ENCODE measurements at places on chromosomes 3 and 15.

GRCh38 chr15:77821959-77822256, 189.2 kb upstream of the LINGO1 start:
- no peak for DNase-seq

DNA sequence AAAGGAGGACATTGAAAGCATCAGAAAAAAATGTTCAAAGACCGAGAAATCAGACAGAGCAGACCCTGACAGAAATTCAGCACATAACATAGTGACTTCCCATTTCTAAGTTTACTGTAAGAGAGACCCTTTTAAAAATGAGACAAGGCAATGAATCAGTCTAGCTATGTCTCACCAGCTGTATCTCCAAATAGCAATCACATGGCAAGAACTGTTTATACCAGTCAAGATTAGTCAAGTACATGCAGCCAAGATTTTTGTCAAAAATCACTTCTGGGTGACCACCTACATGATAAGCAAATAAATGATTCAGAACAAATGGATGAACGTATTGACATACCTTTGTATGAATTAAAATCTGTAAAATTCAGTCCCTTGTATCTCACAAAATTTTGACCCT, 138.0 kb downstream of the DTWD1 start:
- DNase-seq = no peak

GRCh38 chr3:131329774-131330173, 51.8 kb upstream of the NUDT16 start:
- no peak for DNase-seq

DNA sequence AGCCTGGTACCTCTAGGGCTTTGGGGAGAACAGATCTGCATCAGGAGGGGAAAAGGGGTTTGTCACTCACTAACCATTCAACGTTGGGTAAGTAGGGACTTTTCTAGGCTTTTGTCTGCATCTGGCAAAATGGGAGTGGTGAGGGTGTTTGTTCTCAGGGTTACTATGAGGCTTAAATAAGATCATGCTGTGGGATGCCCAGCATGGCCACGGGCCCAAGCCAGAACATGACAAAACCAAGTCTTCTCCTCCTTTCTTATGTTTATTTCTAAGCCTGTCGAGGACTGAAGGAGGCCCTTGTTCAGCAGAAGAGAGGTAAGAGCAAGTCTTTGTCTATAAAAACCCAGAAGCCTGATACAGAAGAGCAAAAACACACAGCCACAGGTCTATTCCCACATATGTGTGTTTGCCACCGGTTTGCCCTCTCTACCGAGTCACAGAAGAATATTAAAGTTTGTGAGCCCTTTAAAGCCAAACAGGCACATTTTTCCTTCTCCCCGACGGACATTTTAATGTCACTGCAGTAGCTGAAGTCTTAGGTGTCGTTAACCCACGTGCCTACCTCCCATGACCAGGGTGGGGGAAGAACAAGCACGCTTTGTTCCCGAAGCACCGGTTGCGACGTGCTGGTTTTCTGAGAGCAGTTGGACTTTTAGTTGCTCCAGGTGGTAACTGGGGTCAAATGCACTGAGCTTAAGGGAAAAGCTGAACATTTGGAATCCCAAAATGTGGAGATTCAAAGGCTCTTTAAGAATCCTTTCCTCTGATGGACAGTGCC, 72.1 kb downstream of the NOX5 start:
- no peak for DNase-seq

DNA sequence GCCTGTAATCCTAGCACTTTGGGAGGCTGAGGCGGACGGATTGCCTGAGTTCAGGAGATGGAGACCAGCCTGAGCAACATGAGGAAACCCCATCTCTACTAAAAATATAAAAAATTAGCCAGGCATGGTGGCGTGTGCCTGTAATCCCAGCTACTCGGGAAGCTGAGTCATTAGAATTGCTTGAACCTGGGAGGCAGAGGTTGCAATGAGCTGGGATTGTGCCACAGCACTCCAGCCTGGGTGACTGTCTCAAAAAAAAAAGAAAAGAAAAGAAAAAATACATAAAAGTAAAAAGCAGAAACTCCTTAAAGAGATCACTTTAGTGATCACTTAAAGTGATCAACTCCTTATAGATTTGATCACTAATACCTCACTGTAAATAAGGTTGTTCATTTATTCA, 78.0 kb downstream of the GMPS start:
- no peak for DNase-seq

- DNase-seq = no peak
Measured at GRCh38 chr3:105502333-105502732, 135.6 kb downstream of the ALCAM start.

DNA sequence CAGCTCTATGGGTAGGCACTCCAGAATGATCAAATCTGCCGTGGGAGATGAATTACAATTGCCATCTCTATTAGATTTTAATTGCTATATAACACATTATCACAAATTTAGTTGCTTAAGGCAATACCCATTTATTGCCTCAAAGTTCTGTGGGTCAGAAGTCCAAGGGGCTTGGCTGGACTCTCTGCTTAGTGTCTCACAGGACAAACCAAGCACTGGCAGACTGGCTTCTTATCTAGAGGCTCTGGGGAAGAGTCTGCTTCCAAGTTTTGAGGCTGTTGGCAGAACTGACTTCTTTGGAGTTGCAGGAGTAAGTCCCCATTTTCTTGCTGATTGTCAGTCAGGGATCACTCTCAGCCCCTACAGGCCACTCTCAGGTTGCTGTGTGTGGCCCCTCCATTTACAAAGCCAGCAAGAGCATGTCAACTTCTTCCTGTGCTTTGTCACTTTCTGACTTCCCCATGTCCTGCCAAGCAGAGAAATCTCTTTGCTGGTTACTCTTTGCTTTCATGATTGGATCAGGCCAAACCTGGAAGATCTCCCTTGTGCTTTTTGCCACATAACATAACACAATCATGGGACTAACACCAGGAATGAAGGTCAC, 93.5 kb upstream of the PRICKLE2 start:
- DNase-seq = no peak
